ENCODE measurements at places on chromosomes 2 and 18.

GRCh38 chr2:40418614-40419363 is 33.1 kb downstream of the SLC8A1 start:
- no peak for DNase-seq

DNA sequence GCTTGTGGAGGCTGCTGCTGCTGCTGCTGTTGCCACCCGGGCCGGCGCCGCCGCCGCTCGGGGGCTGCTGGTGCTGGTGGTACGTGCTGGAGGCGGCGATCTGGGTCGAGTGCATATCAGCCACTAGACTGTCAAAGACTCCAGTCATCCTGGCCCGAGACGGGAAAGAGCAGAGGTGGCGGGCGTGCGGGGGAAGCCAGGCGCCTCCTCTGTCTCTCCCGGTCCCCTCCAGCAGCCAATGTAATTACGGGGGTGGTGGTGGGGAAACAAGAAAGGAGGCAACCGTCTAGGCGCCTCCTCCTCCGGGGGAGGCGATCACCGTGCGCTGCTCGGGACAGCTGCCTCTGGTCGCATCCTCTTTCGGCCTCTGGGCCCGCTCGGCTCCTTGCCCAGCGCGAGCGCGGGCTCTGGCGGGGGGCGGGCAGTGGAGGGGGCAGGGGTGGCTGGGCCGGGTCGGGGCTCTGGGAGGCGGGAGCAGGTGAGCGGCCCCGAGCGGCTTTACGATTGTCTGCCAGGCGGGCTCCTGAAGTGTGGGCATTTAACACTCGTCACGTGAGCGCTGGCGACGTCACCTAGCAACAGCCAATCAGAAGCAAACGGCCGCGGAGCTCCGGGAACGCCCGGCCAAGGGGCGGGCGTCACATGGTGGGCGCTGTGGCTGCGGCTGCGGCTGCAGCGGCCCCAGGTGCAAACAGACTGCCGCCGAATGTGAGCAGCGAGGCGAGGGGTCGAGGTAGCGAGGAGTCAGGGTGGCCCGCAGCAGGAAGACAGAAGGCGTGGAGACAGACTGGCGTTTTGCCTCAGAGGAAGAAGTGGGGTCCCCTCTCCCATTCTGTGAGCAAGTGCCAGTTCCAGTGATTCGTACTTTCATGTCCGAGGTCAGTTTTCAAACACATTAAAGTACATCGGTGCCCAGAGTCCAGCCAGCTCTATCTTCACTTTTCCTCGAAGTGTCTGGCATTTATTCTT is at the start of gene DLX2:
DLX2 (minus strand) TSS at position 510 of the 969 bp plus-strand sequence; CDS start at position 148, 362 bp downstream.
- peak; percentile 54 for DNase-seq

DNA sequence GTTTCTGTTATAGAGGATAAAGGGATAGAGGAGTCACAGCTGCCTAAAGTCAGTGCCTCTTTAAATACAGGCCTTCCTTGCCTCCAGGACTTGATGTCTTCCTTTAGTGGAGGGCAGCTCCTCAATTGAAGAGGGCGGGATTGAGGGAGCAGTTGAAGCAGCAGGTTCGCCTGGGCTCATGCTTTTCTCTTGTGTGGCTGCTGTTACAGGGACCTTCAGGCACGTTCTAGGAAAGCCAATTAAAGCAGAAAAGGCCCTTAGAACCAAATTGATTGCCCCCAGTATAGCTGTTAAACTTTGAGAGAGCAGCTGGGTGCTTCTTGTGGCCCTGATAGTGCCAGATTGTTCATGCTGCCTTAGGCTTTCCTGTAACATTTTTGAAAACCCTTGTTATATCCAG is 42.0 kb upstream of the LTBP1 start:
- no peak for DNase-seq

DNA sequence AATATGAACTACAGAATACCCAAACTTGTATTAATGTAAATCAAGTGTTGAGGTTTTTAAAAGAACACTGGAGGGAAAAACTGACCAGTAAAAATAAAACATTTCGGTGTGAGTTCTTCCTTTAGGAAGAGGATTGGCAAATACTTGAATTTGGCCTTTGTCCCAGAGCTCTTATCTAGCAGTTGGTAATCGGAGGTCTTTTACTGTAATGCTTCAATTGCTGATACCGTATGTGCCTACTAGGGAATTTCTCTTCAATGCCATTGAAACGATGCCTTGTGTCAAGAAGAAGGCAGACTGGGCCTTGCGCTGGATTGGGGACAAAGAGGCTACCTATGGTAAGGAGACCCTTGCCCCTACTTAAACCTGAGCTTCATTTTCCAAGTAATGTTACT is 4.1 kb downstream of the RRM2 start:
- no peak for DNase-seq

GRCh38 chr2:29187926-29188325 is 72.7 kb downstream of the CLIP4 start:
- DNase-seq = no peak
